ENCODE measurements at places on chromosomes 1 and 21.
A peak's percentile ranks its signal among the peaks of the same experiment; 100 is the strongest.

DNA sequence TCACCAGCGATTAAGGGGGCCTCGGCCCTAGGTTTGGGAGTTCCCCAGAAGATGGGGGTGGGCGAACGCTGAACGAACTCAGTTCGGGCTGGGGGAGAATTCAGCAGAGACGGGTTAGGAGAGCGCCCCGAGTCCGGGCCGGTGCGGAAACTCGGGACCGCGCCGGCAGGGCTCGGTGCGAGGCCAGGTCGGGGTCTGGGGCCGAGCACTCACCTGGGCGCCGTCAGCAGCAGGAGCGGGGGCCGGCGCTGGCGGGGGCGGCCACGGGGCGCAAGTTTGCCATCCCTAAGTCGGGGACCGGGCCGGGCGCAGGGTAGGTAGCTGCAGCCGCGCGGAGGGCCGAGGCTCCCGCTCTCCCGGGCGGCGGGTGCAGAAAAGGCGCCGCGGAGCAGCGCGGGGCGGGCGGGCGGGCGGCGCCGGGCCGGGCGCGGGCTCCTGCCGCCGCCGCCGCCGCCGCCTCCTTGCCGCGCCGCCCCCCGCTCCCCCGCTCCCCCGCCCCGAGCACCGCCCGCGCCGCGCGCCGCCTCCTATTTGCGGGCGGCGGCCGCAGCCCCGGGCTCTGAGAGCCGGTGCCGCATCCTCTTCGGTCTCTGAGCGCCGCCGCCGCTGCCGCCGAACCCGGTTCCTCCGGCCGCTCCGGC is 349 bp downstream of the ADGRB2 start:
- DNase-seq: no peak

GRCh38 chr1:15762546-15762945 is 4.0 kb downstream of the FBLIM1 start:
- no peak for DNase-seq

DNA sequence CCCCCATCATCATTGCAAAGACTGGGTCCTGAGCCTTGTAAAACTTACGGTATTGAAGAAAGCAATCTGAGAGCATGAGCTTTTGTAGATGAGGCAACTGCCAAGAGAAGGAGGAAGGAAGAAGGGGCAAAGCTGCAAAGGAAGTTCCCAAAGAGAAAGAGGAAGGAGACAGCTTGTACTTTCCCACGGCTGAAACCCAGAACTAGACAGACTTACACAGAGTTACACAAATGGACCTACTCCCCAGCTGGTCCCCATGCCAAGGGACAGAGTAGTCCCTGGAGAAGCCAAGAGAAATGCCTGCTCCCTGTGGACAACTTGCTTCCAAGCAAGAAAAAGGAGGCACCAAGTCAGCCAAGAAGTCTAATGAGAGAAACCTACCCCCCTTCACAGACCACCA is 22.6 kb downstream of the SLC5A9 start:
- DNase-seq: no peak

DNA sequence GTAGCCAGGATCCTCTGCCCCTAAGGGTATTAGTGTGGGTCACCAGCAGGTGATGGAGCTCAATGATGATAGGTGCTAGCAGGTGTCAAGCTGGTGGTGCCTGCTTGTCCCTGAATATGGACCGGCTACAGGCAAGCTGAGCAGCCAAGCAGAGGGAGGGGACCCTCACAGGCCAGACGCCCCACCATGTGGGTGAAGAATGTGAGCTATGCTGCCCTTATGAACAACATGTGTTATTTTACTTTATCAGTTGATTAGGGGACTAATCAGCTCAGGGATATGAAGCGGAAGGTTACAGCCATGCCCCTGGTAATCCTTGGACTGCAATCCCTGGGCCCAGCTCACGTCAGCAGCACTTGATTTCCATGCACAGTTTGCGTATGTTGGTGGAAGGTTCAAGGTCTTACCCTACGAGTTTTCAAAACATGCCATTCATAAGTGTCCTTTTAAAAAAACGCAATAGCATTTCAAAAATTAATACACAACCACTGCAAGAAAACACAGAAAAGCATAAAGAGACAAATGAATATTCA is 106.0 kb downstream of the CDC7 start:
- DNase-seq: peak; percentile 62

DNA sequence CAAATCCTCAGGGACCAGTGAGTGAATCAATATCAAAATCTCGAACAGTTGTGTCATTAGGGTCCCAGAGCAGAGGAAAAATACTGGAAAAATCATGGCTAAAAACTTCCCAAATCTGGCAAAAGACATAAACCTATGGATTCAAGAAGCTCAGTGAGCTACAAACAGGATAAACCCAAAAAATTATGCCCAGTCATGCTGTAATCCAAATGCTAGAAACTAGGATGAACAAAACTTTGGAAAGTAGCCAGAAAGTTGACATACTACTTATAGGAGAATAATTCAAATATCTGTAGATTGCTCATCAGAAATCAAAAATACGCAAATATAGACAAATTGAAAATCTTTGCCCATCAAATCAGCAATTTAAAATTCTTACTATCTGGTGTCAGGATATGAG is 34.6 kb upstream of the ATP1A1 start:
- DNase-seq: no peak

DNA sequence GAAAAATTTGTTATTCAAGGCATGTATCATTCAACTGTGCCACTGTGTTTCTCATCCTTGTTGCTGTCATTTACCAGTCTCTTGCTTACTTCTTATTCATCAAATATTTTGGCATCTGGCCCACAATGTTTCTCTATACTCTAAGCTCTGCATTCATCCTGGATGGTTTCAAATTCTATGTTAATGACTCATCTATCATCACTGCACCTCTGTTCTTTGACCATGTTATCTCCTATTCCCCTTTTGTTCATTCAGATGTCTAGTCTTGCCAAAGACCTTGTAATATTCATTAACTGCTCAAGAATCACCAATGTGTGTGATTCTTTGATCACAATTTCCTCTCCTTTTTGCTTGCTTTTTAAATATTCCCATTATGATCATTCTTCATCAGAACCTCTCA is 54.6 kb upstream of the PRKACB start:
- no peak for DNase-seq

DNA sequence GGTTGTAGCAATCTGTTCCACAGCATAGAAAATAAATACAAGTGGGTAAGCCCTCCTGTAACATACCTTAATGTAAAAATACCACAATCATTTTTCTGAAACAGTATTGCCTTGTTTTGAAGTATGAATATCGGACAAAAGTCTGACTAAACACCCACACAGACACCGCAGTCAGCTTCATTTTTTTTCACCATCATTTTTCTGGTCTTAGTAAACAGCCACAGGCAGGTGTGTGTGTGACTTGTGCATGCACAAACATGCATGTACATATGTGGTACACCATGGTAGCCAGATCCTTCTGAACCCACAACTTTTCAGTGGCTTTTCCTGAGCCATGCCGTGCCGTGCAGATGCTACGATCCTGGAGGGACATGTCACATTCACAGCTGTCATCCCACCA is 261.7 kb downstream of the PCP4 start:
- no peak for DNase-seq

GRCh38 chr21:46120301-46121285 is 22.7 kb downstream of the COL6A2 start:
- no peak for DNase-seq

- peak; percentile 57 for DNase-seq
Observed at GRCh38 chr1:28775121-28775942, 36.6 kb upstream of the OPRD1 start.

DNA sequence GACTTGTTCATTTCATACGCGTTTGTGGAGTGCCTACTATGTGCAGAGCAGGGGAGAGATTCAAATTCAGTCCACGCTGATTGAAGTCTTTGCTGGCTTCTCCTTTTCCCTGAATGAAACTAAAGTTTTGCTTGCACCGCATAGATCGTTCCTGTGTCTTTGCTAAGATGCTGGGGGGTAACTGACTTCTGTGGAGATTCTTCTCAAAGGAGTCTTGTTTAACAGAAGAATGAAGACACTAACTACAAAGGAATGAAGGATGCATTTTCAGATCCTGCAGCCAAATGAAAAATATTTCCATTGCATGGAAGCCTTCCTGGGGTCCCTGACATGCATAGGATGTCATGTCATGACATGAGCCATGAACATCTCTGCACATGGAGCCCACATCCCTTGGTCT is 26.9 kb upstream of the H6PD start:
- no peak for DNase-seq

DNA sequence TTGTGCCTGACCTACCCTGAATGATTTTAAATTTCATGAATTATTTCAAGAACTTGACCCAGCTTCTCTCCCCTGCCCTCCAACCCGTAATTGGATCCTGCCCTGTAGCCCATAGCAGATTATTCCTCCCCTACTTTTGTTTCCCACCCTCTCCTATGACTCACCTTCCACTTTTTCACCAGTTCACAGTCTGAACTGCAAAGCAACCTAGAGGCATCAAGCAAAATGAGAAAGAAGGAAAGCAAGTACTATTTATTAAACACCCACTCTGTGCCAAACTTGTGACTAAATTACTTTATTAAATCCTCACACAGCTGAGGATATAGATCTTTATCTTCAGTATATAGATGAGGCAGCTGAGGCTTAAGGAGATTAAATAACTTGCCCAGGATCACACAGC is 20.7 kb upstream of the IKBKE start:
- peak; percentile 90 for DNase-seq

DNA sequence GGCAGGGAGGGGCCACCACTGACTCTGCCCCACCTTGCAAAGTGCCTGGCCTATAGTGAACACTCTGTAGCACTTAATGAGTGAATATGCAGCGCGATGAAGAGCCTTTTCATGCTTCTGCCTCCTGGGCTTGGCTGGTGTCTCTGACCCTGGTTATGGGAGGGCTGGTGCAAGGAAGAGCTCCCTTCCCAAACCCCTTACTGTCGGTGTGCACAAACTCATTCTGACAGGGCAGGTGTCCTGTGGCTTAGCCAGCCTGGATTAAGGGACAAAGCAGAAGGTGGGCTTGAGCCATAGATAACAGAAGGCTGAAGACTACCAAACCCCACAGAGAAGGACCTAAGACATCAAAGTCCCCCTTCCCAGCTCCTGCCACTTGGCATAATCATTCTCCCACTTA is 2.0 kb upstream of the NCMAP start:
- DNase-seq: peak; percentile 80
